Stimulated activated CD8-positive, alpha-beta memory T cell treated with anti-CD3 and anti-CD28 coated beads, Interleukin-15, amount 100 ng/mL, for 24 hours (primary cell): ENCODE measurements at places on chromosomes 6 and 20.

- DNase-seq: no peak
Observed at GRCh38 chr20:47359530-47360296, 3.2 kb upstream of the ZMYND8 start.

DNA sequence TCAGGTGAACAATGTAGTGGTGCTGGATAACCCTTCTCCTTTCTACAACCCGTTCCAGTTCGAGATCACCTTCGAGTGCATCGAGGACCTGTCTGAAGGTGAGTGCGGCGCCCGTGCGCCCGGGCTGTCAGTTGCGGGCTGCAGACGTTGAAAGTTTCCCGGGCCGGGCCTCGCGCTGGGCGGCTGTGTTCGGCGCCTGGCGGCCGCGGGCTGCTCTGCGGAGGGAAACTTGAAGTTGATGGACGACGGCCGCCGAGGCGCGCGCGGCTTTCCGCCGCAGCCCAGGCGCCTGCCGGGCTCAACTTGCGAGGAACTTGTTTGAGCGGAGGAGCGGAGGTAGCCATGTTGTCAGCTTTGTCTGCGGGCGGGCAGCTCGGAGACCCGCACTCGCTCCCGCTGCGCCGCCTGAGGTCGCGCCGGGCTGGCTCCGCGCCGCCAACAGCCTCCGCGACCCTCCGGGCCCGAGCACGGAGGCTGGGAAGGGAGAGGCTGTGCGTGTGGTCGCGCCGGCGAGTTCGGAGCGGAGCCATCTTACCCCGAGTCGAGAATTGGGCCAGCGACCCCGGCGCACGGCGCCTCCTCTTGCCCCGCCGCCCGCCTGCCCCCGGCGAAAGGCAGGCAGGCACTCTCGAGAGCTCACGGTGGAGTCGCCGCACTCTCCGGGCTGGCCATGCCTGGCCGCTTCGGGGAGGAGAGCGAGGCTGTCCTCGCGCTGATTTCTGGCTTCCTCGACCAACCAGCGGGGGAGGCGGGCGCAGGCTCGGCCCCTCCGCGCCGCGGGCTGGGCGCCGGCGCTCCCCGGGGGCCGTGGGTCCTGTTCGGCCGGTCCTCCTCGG lies 691 bp downstream of the ASF1A start:
- DNase-seq: peak; percentile 33

- no peak for DNase-seq
Observed at GRCh38 chr6:34085453-34086170, 60.3 kb downstream of the GRM4 start.

- DNase-seq: no peak
Observed at GRCh38 chr20:55782912-55783253, 222.4 kb downstream of the CBLN4 start.

DNA sequence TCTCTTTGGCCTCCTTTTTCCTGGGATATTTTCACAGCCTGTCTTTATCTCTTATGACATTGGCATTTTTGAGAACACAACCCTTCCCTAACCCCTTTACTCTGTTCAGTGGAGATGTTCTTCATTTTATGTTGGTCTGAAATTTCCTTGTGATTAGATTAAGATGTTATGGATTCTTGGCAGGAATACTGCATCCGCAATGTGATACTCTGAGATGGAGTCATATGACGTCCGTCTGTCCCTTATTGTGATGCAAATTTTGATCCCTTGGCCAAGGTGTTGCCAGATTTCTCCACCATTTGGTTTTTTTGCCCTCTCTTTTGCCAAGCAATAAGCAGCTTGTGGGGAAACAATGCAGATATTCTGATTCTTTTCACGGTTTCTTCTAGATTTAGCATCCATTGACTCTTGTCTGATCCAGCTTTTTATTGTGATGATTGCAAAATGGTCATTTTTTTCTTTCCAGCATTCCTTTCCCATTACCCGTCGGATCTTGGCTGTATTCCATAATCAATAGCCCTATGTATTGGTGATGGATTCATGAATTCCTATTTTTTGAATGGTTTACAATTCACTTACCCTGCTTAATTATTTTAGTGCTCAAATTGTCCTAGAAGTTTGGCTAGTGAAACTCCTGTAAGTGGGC lies 85.1 kb downstream of the NCOA3 start:
- no peak for DNase-seq

DNA sequence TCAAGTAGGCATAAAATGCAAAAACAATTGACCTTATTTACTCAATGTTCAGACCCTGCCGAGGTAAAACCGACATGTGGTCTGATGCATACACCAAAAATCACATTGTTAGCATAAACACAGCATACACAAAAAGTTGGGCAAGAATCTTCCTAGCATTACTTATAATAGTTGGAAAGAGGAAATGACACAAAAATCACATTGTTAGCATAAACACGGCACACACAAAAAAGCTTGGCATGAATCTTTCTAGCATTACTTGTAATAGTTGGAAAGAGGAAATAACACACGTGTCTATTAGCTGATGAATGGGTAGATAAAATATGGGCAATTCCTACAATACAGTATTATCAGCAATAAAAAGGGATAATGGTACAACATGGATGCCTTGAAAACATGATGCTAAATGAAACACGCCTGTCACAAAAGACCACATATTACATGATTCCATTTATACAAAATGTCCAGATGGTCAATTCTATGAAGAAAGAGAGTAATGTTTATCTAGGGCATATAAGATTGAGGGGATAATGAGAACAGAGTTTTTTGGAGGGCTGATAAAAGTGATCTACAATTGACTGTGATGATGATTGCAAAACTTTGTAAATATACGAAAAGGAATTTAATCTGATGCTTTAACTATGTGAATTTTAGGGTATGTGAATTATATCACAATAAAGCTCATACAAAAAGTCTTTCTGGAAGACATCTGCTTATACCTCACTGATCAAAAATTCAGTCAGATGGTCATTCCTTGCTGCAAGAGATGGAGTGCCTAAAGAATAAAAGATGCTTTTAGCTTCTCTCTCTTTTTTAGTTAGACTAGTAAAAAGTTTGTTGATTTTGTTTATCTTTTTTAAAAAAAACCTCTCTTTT lies 1019.5 kb upstream of the CITED2 start:
- DNase-seq: no peak

DNA sequence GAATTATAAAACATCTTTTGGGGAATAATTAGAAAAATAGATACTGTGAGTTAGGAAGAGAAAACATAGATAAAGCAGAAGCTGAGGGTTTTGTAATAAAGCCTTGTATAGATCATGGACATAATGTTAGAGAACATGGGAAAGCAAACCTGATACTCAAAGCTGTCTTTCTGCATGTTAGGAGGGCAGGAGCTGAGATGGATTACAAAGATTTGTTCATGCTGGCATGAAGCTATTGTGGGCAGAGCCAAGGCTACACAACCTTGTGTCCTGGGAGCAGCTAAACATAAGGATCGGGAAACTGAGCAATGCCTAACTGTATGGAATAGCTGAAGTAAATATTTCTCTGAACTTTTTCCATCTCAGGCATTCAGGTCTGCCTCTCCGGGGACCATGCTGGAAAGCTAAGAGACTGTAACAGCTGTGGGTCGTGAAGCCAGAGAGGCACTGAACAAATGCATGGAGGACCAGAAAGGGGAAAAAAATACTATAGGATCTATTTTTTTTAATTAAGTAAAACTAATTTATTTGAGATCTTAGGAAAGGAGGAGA lies 28.2 kb upstream of the CNKSR3 start:
- no peak for DNase-seq

- DNase-seq: no peak
Observed at GRCh38 chr6:169953686-169954085, 202.3 kb downstream of the ERMARD start.

GRCh38 chr6:152277826-152278329 lies 359.3 kb downstream of the SYNE1 start:
- DNase-seq: no peak

- DNase-seq: no peak
Observed at GRCh38 chr6:85428486-85428885, 21.4 kb upstream of the NT5E start.

DNA sequence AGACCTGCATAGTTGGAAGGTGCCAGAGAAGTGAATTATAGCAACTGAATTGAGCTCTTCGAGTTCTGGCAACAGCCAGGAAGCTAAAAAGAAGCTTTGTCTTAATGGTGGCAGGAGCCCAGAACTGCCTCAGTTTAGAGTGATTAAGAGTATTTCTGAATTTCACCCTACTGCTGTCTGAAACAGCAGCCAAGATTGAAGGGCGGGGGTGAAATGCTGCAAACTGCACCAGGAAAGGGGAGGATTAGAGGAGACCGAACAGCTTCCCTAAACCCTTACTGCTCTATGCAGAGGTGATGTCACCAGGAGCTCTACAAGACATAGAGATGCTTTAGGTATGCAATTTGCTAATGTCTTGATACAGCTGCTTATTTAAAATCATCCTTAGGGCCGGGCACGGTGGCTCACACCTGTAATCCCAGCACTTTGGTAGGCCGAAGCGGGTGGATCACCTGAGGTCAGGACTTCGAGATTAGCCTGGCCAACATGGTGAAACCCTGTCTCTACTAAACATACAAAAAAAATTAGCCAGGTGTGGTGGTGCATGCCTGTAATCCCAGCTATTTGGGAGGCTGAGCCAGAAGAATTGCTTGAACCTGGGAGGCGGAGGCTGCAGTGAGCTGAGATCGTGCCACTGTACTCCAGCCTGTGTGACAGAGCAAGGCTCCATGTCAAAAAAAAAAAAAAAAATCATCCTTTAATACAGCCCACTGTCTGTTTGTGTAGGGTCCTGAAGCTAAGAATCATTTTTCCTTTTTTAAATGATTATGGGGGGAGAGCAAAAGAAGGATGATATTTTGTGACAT lies 91.7 kb upstream of the IYD start:
- DNase-seq: no peak

DNA sequence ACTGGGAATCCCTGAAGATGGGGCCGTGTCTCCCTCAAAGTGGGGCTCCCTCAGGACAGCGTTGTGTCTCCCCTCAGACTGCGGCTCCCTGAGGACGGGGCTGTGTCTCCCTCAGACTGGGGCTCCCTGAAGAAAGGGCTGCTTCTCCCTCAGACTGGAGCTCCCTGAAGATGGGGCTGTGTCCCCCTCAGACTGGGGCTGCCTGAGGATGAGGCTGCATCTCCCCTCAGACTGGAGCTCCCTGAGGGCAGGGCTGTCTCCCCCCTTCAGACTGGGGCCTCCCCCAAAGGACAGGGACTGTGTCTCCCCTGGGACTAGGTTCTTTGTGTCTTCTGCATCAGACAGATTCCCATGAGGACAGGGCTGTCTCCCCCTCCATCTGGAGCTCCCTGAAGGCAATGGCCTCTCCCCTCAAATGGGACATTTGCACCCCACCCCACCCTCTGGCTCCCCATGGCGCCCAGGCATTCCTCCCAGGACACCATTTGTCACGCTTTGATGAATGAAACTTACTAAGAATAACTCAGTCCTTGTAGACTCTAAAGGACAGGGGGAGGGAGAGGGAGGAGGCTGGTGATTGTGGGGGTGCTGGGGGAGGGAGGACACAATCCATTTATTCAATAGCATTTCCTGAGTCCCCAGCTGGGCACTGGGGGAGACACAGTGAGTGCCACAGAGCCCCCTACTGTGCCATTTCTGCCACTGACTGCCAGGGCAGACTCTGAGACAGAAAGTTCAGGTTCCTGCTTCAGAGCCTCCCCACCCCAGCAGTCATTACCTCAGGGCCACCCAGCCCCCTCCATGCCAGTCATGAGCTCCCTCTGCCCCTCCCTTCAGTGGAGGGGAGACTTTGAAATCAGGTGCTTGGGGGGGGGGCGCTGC lies 122.4 kb downstream of the MRPL14 start:
- DNase-seq: no peak

GRCh38 chr20:61766921-61767610 lies 298.6 kb downstream of the TAF4 start:
- no peak for DNase-seq

DNA sequence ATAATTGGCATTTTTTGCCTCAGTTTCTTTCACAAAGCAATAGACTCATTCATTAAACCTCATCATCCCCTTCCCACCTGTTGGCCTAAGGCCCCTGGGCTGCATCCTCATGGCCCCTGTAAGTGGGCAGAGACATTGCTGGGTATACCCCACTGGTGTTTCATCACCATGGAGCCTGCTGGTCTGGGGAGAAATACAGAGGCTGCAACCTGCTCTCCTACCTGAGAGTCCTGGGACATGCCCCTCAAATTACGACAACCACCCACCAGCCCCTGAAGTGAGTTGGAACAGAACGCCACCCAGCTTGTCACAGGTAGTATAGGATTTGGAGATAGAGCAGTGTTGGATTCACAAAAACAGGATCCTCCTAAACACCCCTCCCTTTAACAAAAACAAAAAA lies 190.8 kb downstream of the ANKRD60 start:
- DNase-seq: no peak

DNA sequence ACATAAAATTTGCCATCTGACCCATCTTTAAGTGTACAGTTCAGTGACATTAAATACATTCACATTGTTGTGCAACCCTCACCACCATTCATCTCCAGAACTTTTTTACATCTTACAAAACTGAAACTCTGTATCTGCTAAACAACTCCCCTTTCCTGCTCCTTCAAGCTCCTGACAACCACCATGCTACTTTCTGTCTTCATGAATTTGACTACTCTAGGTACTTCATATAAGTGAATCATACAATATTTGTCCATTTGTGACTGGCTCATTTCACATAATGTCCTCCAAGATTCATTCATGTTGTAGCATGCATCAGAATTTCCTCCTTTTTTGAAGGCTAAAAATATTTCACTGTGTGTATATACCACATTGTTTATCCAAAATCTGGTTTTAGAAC lies 86.9 kb upstream of the SMLR1 start:
- DNase-seq: no peak

GRCh38 chr6:147046141-147046877 lies 157.9 kb upstream of the STXBP5 start:
- no peak for DNase-seq

DNA sequence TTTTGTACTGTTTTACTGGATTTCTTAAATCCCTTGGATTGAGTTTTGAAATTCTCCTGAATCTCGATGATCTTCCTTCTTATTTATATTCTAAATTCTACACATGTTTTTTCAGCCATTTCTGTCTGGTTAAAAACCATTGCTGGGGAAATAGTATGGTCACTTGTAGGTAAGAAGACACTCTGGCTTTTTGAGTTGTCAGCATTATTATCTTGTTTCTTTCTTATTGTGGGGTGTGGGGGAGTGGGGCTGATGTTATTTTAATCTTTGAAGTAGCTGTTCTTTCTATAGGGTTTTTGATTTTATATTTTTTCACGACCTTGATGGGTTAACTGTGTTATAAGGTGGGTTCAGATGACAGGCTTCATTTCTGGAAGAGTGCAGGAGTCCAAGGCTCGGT lies 37.4 kb upstream of the ADGRB3 start:
- DNase-seq: no peak

- no peak for DNase-seq
Observed at GRCh38 chr6:10381830-10382208, 33.1 kb downstream of the TFAP2A start.

- no peak for DNase-seq
Observed at GRCh38 chr20:63695424-63696305, 787 bp upstream of the TNFRSF6B start.

- DNase-seq: no peak
Observed at GRCh38 chr20:49415005-49415667, 67.3 kb downstream of the KCNB1 start.

DNA sequence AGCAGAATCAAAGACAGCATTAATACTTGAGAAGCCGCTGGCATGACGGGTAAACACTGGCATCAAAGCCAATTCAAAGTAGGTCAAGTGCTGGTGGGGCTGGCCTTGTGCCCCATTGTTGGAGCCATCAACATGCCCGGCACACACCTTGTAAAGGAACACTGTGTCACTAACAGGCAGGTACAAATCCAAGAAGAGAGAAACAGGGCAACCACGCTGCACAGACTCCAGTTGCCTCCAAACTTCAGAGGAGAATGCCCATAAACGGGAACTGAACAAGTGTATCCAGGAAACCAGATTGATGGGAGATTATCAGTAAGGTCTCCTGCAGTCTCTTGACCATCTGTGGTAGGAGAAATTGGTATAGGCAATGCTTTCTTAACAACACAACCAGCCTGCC lies 127.0 kb upstream of the STXBP5 start:
- DNase-seq: no peak
